CMK (cell line): ENCODE measurements at places on chromosomes 3 and 15.

DNA sequence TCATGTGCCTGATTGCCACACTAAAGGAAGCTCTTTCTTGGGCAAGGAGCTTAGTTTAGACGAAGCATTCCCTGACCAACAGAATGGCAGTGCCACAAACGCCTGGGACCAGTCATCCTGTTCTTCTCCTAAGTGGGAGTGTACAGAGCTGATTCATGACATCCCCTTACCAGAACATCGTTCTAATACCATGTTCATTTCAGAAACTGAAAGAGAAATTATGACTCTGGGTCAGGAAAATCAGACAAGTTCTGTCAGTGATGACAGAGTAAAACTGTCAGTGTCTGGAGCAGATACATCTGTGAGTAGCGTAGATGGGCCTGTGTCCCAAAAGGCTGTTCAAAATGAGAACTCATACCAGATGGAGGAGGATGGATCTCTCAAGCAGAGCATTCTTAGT lies 18.4 kb downstream of the SENP5 start:
- DNase-seq = no peak

DNA sequence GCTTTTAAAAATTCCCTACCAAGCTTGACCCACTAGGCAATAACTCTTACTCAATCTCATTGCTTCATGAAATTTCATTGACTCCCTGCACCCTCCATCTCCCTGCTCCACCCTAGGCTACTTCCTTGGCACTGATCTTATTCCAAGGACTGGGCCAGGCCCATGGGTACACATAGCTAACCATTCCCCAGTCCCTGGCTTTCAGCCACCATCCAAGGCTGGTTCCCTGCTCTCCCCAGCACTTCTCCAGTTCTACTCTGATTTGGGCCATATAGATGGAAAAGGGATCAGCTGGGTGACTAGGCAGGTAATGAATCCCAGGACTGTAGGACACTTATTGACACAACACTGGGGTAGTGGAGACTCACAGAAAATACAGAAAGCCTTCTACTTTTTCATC lies 88.1 kb upstream of the NEO1 start:
- DNase-seq = no peak

GRCh38 chr3:119333773-119334509 lies 39.8 kb downstream of the ARHGAP31 start:
- no peak for DNase-seq

GRCh38 chr15:88849376-88850072 lies 45.8 kb downstream of the HAPLN3 start:
- DNase-seq = no peak

DNA sequence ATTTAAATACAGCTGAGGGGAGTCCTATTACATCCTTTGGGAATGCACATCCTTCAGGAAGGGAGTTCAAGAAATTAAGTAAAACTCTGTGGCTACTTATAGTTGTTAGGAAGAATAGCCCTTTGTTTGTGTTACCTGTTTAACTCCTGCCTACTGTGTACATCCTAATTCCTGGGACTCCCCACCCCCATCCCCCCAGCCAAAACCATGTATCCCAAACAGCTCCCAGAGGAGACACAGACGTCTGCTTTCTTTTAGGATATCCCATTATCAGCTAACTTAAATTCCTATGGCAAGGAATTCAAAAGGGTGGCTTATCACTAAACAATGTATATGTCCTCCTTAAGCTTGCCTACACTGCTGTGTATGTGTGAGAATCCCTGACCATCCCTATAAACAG lies 581.7 kb downstream of the DIPK2A start:
- no peak for DNase-seq

DNA sequence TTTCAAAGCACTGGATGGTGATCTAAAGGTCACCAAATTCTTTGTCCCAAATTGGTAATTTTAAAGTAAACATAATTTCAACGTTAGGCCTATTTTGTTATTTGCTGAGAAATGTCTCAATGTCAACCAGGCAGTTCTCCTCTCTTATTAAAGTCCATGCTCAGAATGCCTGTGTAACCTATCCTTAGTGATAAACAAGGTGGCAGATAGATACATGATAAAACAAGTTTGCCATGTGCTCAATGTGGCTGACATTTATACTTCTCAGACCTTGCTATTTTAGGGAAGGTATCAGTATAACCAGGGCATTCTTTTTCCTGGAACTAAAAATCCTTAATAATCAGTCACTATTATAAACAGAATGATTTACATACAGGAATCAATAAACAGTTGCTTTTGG lies 8.5 kb downstream of the MBNL1 start:
- DNase-seq = no peak

- no peak for DNase-seq
Observed at GRCh38 chr3:115581362-115582135, 41.8 kb upstream of the GAP43 start.

GRCh38 chr3:150428562-150428961 lies 20.5 kb downstream of the TSC22D2 start:
- no peak for DNase-seq
